ENCODE measurements at places on chromosomes 6 and 20.

- DNase-seq: no peak
Observed at GRCh38 chr6:93218096-93218495, 201.3 kb downstream of the EPHA7 start.

GRCh38 chr6:83597051-83597450 lies 84.7 kb downstream of the PRSS35 start:
- no peak for DNase-seq

- no peak for DNase-seq
Observed at GRCh38 chr20:48421547-48421946, 406.3 kb downstream of the PREX1 start.

DNA sequence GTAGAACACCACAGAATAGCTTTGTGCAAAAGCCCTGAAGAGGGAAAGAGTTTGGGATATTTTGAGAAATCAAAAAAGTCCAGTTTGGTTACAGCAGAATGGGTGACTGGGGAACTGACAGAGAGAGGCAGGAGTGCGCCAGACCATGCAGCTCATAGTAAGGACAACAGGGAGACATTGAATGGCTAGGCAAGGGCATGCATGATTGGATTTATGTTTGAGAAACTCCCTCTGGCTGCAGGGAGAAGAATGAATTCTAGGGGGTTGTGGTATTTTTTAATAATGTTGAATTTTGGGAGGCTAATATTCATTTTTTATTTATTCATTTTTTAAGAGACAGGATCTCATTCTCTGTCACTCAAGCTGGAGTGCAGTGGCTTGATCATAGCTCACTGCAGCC lies 49.9 kb downstream of the TGM2 start:
- DNase-seq: no peak

- no peak for DNase-seq
Observed at GRCh38 chr6:3227363-3228045, at the start of gene TUBB2B. TSS of gene TUBB2B (minus strand) at chr6:3227653. CDS start at chr6:3227543, 110 bp downstream.

DNA sequence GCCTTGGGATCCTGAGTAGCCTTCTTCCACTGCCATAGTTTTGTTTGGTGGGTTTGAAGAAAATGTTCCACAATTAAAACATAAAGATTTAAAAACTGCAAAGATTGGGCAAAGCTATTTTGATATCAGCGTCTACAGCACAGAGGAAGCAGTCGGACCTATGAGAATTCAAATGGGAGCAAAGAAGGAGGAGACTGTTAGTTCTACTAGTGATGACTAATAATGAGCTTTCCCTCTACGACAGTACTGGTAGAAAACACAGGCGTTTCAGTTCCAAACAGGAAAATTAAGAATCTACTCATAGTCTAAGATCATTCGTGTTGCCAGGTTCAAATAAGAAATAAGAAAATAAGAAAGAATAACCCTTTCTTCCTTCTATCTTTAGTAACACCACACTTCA lies 121.2 kb downstream of the INSM1 start:
- no peak for DNase-seq

DNA sequence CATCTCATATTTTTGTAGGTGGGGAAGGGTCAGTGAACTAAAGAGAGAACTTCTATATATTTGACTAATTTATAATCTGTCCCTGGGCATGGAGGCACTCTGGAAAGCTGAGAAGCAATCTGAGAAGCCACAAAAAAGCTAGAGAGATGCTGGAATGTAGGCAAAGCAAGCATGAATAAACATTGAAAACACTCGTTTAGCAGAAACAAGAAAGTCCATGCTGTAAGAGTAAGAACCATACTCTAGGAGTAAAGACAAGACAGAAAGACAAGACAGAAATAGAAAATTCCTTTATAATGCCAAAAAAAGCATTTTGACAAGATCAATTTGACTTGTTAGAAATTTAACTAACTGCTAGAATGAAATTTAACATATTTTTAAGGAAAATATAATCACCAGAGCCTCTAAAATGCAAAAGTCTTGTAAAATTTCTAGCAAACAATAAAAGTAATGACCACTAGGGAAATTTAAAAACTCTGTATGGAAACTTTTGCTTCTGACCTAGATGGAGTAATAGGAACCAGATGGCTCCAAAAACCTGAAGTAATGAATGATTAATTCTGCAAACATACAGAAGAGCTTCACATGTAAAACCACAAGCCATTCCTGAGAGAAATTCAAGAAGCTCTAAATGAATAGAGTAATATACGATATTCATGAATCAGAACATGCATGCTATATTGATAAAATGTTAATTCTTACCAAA lies 625.7 kb upstream of the PTCHD4 start:
- DNase-seq: no peak

DNA sequence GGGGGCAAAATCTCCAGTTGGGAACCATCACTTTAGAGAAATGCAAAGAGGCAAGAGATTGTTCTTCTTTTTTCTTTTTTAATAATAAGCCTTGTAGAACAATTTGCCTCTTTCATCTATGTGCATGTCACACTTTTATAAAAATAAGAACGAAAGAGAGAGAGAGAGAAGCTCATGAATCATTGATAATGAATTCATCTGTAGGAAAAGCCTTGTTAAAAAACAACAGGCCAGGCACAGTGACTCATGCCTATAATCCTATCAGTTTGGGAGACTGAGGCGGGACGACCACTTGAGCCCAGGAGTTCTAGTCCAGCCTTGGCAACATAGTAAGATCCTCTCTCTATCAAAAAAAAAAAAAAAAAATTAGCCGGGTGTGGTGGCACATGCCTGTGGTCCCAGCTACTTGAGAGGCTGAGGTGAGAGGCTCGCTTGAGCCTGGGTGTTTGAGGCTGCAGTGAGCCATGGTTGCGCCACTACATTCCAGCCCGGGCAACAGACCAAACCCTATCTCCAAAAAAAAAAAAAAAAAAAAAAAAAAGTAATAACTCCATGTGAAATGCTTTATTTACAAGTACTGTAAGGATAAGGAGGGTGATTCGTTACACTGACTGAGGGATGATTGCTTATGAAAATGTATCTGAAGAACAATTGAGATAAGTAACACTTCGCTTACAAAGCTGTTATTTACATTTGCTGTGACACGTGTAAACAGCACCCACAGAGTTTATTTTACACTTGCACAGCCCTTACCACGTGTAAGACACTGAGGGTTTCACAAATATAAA lies 6.0 kb downstream of the CCN5 start:
- no peak for DNase-seq

DNA sequence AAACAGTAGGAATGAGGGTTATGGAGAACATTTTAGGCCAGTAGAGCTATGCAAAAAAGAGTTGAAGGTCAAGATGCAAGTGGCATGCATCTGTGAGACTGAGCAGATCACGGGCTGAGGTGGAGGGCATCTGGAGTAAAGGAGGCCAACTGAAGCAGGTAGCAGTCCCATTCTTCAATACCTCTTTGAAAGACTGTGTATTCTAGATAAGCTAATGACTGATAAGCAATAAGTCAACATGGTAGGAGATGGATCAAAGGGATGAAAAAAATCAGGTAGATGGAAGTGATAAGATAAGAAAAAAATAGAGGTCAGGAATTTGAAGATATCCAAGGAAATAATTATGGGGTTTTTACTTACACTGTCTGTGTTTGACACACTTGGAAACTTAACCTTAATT lies 55.6 kb downstream of the ARMC2 start:
- DNase-seq: no peak

- no peak for DNase-seq
Observed at GRCh38 chr20:18066421-18067333, 9.0 kb upstream of the OVOL2 start.

DNA sequence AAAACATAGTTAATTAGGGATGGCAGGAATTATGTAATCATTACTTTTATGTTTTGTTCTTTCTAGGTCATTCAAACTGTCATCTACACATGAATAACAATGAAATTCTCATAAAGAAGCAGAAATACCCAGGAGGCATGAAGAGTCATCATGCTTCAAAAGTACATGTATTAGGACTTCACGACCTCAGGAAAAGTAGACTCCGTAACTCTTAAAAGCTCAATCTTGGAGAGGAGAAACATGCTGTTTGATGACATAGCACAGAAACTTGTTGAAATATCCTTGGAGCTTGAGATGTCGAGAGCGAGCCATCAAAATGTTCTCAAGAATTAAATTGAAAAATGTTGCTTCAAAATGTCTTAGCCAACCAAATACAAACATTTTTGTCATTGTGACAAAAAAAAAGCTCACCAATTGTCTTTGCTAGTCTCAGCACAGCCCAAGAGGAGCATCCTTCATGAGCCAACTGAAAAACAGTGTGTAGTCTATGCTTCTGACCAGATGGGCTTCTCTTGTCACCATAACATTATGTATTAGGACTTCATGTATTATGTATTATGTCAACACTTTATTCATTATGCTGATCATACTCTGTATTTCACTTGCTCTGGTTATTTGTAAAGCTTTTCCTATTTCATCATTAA lies 28.2 kb upstream of the ANKEF1 start:
- no peak for DNase-seq

GRCh38 chr6:45577836-45578504 lies 200.2 kb upstream of the SUPT3H start:
- DNase-seq: no peak

All from inflammatory macrophage treated with lipopolysaccharide for 4 hours (primary cell).